ENCODE measurements at places on chromosomes 7 and 10.

DNA sequence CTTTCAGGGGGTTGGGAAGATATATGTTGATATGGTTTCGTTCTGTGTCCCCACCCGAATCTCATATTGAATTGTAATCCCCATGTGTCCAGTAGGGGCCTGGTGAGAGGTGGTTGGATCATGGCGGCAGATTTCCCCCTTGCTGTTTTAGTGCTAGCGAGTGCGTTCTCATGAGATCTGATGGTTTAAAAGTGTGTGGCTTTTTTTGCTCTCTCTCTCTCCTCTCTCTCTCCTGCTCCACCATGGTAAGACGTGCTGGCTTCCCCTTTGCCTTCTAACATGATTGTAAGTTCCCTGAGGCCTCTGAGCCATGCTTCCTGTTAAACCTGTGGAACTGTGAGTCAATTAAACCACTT lies 68.4 kb upstream of the PDZD8 start:
- DNase-seq = no peak

- no peak for DNase-seq
These were observed 34.2 kb downstream of the DNAJC12 start for GRCh38 chr10:67803588-67804394.

GRCh38 chr10:11515596-11516430 lies 95.6 kb downstream of the USP6NL start:
- no peak for DNase-seq

- no peak for DNase-seq
These were observed 633.9 kb upstream of the POT1 start for GRCh38 chr7:125563557-125563956.

DNA sequence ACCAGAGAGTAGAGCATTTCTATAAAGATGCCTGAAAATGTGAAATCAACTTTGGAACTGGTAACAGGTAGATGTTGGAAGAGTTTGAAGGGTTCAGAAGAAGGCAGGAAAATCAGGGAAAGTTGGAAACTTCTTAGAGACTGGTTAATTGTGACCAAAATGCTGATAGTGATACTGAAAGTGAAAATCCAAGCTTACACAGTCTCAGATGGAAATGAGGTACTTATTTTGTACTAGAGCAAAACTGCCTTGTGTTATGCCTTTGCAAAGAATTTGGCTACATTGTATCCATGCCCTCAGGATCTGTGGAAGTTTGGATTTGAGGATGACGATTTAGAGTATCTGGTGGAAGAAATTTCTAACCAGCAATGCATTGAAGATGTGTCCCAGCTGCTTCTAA lies 430.6 kb upstream of the KCND2 start:
- no peak for DNase-seq

DNA sequence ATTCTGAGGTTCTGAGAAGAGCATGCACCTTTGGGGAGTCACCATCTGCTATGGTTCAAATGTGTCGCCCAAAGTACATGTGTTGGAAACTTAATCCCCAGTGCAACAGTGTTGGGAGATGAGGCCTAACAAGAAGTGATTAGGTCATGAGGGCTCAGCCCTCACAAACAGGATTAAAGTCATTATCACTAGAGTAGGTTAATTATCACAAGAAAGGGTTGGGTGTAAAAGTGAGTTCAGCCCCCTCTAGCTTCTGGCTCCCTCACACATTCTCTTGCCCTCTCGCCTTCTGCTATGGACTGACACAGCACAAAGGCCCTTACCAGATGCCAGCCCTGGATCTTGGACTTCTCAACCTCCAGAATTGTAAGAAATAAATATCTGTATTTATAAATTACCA lies 100.3 kb upstream of the C10orf90 start:
- no peak for DNase-seq

DNA sequence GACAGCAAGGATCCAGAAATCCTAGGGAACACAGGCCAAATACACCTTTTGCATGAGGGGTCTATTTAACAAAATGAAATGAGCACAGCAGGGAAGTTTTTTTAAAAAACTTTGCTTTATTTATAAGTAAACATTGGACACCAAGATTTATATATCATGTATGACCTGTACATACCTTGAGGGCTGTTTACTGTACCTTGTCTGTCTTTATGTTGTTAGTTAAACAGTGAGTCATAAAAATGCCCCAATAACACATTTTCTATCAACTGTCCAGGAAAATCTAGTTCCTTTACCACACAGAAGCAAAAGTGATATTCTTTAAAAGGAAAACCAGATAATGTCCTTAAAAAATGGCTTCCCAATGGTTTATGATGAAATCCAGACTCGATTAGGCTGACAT lies 45.1 kb upstream of the AGR3 start:
- no peak for DNase-seq

DNA sequence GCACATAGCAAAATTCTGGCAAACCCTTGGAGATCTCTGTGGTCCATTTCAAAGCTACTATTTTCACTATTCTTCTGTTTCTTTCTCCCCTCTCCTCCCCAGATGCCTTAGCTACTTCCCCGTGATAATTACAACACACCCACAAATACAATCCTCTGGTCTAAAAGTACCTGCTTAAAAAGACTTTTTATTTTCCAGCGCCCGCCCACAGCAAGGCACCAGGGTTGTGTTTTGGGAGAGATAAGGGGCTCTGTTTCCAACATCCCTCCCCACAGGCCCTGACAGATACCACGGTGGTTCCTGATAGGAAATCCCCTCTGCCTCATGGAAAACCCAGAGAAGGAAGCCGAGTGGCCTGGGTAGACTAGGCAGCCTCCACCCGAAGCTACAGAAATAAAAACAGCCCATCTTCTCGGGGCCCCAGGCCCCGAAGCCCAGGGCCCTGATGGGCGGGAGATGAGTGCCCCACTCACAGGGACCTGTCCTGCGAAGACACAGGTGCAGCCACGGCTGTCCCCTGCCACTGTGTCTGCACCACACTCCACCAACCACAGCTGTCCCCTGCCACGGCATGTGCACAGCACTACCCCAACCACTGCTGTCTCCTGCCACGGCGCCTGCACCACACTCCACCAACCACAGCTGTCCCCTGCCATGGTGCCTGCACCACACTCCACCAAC lies 19.7 kb downstream of the CALML5 start:
- no peak for DNase-seq

DNA sequence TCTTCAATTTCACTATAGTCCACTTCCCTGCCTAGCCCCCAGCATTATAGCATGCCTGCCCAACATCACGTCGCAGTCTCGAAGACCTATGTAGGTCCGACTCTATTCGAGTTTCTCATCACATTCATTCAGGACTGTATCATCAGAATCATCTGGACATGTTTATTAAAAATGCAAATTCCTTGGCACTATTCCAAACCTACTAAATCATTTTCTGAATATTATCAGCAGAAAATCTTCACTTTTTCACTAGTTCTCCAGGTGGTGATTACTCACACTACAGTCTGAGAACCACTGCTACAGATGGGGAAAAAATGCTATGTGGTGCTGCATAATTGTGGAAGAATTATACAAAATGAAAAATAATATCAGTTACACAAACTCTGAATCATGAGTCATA lies 29.3 kb upstream of the ETV1 start:
- DNase-seq = no peak

DNA sequence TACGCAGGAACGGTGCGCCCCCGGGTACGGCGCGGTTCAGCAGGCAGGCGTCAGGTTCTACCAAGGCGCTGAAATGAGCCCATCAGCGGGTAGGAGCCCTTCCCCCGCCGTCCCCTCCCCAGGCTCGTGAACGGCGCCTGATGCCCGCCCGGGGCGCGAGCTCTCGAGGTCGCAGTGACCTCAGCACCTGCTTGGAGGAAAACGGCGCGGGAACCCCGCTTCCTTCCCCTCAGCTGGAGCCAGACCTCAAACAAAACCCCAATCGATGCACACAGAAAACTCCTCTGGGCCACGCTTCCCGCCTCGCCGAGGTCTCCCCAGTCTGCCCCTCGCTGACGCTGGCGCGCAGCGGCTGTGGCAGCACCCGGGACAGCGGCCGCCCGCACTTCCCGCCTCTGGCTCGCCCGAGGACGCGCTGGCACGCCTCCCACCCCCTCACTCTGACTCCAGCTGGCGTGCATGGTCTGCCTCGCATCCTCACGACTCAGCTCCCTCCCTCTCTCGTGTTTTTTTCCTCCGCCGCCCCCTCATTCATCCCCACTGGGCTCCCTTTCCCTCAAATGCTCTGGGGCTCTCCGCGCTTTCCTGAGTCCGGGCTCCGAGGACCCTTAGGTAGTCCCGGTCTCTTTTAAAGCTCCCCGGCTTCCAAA lies 514 bp upstream of the GAD2 start:
- DNase-seq = no peak

GRCh38 chr10:110993024-110993693 lies 73.8 kb downstream of the SHOC2 start:
- no peak for DNase-seq

- DNase-seq = no peak
These were observed 13.6 kb downstream of the GNG11 start for GRCh38 chr7:93935102-93935501.

DNA sequence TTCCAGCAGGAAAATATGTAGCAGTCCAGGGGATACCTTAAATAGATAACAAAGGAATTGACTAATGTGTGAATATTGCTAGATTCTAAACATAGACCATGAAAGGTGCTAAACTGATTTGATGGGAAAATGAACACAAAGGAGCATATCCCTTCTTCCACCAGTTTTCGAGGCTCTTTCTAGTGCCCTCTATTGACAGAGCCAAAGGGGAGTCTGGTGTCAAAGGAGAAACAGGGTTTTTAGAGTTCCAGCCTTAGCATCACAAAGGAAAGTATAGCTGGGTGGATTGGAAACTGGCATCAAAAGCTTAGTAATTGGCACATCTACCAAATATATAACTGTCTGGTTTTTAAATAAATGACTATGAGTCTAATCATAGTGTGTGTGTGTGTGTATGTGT lies 636.8 kb downstream of the ETV1 start:
- DNase-seq = no peak

DNA sequence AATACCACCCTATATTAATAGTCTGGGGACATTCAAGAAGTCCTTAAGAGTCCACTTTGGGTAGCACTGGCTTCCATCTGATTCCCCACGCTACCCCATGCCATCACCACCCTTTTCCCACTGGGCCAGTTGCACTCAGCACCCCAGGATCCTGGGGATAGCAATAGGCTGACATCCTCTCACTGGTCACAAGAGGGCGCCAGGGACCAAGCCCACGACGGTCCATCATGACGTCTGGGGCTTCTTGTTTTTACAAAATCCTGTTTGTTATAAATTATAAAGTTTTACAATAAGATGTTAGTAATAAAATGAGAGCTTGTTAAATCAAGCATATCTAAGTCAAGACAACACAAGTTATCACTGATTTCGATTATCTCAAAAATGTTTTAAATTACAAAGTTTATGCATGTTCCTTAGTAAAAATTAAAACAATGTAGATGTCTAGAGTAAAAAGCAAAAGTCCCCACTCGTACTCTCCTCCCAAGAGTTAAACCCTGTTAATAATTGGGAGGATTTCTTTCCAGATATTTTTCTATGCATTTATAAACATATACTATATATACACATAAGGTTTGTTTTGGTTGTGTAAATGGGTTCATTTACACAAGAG lies 15.4 kb downstream of the GPNMB start:
- DNase-seq = no peak

GRCh38 chr7:112082306-112082705 lies 123.9 kb downstream of the DOCK4 start:
- no peak for DNase-seq

DNA sequence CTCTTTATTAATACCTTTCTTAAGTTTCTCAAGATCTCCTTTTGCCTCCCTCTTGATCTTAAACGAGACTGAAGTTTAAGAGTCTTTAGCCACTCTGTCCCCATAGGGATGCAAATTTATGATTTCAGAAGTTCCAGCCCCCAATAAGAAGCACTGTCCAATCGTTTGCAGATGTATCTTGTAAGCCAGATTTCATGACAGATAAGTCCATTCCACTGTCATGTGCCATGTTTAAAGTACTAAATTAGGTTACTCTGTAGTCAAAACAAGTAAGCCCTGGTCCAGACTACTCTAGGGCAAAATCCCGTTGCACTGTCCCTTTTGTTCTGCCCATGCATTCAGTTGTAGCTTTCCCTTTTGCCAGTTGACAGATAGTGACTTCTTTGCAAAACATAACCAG lies 157.2 kb upstream of the KAT6B start:
- no peak for DNase-seq

DNA sequence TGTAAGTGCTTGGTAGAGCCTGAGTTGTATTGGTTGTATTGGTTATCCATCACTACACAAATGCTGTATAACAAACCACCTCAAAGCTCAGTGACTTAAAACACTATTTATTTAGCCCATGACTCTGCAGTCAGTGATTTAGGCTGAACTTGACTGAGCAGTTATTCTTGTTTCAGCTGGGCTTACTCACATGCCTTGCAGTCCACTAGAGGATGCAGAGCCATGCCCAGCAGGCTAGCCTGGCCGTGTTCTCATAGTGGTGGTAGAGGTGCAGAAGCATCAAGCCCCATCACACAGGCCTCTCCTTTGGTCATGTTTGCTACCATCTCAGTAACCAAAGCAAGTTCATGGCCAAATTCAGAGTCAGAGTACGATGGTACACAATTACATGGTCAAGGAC lies 43.9 kb downstream of the LUC7L2 start:
- no peak for DNase-seq

DNA sequence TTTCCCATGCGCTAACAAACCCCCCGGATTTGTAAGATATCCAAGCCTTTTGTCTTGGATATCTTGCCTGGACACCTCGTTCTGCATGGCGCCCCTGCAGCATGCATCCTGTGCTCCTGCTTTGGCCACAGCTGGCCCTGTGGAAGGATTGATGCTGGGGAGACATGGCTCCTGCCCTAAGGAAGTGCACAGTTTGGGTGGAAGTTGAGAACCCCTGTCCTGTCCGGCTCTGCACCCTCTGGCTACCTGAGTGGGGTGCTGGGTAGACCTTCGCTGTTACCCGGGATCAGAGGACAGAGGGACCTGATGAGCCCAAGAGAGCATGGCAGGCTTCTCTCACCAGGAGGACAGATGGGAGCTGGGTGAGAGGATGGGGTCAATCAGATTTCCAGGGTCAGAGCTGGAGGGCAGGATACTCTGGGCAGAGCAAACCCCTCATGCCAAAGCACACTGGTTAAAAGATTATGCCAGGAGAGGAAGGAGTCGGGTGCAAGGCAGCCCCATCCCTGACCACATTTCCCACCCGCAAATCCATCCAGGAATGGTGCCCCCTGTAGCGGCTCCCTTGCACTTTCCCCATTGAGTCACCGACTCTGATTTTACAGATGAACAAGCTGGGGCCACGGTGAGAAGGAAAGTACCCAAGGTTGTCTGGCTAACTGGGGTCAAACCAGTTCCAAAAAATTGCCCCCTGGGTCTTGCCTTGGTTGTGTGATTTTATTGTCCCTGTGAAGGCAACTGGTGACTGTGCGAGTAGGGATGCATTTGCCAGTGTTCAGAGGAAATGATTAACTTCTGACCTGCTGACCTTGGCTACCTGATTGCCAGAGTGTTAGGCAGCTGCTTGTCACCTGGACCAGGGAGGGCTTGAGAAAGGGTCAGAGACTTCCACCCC lies 290.1 kb upstream of the ZMIZ1 start:
- DNase-seq = no peak

GRCh38 chr7:21651697-21652096 lies 108.9 kb downstream of the DNAH11 start:
- no peak for DNase-seq

- no peak for DNase-seq
These were observed 1167.0 kb downstream of the SORCS3 start for GRCh38 chr10:105807935-105808587.
